ENCODE measurements at places on chromosomes 7 and 10.
A peak's percentile ranks its signal among the peaks of the same experiment; 100 is the strongest.

DNA sequence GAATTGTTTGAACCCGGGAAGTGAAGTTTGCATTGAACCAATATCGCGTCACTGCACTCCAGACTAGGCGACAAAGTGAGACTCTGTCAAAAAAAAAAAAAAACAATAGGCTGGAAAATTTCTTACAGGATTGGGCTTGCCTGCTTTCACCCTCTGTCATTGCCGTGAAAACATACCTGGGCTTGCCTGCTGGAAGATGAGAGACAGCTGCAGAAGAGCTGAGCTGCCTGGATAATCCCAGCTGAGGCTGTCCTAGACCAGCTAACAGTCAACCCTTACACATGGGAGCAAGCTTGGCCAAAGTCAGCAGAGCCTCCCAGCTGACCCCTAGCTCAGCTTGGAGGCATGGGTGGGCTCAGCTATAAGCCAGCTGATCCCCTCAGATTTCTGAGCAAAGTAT lies 306.2 kb downstream of the CCSER2 start:
- no peak for DNase-seq

- DNase-seq, result no peak
Measured at GRCh38 chr10:77267703-77268675, 369.6 kb downstream of the KCNMA1 start.

DNA sequence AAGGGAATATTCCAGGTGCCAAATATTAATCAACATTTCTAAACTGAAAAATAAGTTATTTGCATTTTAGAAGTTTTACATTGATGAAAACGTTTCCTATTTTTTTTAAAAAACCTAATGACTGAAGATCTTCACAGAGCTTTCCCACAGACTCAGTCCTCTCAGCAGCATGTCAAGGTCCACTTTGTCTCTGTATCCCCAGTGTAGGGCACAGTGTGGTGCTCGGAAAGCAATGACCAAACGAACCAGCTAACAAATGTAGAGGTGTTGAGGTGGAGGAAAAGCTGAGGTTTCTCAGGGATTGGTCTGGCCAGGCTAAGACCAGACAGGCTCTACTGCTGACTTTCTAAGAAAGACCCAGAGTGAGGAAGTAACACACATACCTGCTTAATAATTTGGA lies 202.2 kb upstream of the CDCA7L start:
- no peak for DNase-seq

DNA sequence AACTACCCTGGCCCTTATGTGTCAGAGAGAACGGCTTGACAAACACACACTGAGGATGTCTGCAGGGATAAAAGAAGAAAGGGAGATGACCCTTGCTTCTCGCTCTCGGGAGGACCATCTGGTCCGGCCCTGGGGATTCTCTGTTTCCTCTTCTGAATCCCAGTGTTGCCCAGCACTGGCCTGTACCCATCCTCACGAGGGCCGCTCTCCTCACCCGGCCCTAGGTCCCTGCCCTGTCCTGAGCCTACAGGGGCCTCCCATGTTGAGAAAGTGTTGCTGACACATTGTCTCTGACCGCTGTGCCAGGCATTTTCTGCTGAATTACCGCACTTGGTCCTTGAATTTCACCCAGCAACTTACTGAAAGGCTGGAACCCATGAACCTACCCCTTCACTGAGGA lies 171.9 kb upstream of the LANCL2 start:
- DNase-seq, result no peak

- no peak for DNase-seq
Measured at GRCh38 chr7:149846436-149847046, 8.4 kb downstream of the ZNF862 start.

DNA sequence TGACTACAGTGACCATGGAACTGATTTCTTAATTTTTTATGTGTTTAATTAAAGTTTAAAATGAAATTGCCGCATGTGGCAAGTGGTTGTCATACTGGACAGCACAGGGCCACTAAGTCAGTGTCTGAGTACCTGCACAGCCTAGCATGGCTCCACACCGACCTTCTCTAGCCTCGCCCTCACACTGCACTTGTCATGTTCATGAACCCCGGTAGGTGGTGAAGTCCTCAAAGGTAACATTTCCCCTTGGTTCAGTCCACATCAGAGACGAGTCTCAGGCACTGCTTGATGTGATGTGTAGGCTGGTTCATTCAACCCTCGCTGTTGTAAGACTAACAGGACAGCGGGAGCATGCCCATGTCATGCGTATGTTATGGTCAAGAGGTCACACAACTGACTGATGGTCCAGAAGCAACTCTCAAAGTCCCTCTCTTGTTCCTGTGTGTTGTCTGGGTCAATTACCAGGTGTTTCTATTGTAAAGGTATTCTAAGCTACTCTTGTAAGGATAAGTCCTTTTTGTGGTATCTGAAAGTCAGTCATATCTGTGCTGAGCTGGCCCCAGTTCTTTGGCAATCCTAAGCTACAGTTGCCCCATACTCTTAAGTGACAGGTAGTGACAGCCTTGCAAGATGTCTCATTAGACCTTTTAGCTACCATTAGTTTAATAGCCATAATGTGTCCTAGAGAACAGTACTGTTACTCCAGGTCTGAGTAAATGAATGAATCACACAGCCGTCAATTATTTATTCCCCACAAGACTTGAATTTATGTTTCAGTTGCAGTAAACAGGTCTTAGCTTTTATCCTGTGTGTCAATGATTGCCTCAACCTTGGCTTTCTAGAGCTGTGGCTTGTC lies 32.9 kb upstream of the ZC3HAV1L start:
- no peak for DNase-seq

DNA sequence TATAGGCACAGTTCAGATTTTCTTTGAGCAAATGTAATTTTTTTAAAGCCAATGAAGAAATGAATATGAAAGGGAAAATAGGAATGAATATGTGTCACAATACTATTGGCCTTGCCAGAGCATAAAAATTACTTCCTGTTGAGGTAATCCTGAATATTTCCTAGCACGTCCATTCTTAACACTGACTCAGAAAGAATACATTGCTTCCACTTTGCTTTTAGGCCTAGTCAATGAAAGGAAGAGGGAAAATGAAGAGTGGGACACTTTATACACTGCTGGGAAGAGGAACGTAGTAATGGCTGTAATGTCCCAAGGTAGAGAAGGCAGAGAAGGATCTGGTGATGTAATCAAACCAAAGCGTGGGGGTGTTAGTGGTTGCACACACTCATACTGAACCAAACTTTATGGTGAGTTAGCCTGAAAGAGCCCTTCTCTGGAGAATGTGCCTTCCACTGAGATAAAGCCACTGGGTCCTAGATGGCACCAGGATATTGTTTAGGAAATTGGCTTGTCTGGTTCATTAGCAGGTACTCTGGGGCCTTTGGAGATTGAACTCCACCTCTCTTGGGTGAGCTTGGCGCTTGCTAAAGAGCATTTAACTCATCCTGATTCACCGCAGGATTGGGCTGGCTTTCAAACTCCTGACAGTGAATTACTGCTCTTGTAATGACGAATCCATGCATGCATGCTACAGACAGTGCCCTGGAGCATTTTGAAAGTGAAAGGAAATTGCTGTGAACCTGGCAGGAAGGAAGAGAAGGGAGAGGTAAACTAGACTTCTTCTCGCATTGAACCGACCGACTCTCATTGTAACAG lies 254.9 kb downstream of the KIAA1217 start:
- peak; percentile 64 for DNase-seq

DNA sequence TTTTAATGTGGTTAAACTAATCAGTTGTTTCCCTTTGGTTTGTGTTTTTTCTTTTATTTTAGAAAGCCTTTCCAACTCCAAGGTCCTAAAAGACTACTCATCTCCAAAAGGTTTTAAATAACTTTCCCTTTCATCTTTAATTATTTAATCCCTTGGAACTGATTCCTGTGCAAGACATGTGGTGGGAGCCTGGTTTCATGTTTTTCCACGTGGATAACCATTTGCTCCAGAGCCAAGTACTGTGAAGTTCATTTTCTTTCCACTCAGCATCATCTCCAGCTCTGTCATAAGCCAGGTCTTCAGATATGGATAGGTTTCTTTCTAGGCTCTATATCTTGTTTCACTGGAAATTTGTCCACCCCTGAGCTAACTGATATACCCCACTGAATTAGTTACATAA lies 16.7 kb downstream of the PPP1R3C start:
- no peak for DNase-seq

GRCh38 chr7:50309721-50310120 lies 5.2 kb downstream of the IKZF1 start:
- no peak for DNase-seq

DNA sequence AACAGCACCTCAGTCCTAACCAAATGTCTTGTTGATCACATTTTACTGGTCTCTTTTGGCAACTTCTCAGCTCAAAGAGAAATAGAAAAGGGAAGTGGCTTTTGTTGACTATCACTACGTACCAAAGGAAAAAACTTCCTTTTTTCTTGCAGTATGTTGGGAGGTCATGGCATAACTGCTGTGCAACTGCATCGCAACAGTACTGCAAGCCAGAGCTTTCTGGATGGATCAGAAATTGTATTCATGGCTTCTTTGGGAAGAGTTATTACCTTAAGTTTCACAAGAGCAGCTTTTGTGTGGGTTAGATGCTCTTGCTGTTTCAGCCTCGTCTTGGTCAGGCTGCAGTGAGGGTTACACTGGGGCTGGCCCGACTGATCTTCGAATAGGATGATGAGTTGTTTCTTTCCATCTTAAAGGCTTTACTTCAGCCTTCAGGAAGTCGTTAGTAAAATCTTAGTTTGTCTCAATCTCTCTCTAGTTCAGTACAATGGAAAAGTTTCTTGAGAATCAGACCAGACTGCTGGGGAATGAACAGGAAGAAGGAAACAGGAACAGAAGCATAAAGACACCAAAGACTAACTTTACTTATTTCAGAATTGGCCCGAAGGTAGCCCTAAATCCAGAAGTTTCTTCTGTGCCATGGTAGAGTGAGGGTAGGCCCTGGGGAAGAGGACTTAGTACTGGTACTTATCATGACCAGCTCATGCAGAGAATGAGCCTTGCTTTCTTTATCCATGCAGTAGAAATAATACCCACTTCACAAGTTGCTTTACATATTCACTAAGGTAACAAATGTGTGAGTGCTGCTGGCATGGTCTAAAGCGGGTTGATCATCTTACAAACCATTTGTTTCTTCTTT lies 153.6 kb downstream of the CELF2 start:
- DNase-seq, result no peak

DNA sequence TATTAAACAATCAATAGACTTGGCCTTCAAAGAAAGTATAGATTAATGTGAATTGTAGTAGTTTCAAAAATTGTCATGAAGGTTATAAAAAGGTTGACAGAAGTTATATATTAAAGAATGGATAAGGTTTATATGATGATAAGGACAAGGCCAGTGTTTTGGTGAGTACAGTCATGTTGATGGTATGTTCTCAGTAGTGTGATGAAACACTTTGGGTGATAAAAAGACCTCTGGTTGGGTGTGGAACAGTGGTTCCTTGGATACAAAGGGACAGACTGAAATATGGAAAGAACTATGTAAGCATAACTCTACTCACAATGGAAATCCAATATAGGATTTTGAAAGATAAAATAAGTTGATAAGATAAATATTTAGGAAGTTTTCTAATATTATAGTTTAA lies 866.3 kb downstream of the ANKRD7 start:
- no peak for DNase-seq

DNA sequence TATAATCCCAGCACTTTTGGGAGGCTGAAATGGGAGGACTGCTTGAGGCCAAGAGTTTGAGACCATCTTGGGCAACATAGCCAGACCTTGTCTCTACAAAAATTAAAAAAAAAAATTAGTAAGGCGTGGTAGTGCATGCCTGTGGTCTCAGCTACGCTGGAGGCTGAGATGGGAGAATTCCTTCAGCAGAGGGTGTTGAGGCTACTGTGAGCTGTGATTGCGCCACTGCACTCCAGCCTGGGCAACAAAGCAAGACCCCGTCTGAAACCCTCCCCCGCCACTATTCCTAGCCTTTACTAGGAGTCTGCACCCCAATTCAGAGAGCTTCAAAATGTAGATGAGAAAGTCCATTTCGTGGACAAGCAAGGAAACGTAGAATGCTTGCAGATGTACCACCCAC lies 95.2 kb downstream of the PRPF18 start:
- DNase-seq, result no peak

DNA sequence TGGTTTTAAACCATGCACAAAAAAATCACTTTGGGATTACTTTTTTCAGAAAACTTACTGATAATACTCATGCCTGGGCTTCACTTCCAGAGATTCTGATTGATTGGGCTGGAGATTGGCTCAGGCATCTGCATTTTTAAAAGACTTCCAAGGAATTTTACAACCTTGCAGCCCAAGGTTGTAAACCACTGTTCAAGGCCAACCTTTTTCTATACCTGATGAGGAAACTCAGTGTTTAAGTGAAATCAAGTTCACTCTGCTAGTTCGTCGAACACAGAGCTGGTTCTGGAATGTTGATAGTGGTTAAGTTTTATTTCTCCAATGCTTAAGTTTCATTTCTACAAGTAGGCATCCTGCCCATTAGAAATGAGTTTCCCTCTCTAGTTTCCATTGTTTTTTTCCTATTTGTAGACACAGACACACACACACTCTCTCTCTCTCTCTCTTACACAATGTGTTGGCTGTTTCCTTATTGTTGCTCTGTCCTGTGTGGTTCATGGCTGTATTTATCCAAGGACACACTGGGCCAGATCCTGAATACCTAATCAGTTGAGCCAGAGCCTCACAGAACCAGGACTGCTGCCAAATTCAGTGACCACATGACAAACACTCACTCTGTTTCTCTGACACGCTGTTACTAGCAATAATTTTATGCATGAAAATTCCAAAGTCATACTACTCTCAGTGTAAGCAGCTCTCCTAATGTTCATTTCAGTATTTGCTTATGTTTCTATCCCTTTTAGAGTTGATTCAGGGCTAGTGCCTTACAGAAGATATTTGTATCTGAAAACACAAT lies 3.7 kb upstream of the IFIT1B start:
- peak; percentile 28 for DNase-seq

DNA sequence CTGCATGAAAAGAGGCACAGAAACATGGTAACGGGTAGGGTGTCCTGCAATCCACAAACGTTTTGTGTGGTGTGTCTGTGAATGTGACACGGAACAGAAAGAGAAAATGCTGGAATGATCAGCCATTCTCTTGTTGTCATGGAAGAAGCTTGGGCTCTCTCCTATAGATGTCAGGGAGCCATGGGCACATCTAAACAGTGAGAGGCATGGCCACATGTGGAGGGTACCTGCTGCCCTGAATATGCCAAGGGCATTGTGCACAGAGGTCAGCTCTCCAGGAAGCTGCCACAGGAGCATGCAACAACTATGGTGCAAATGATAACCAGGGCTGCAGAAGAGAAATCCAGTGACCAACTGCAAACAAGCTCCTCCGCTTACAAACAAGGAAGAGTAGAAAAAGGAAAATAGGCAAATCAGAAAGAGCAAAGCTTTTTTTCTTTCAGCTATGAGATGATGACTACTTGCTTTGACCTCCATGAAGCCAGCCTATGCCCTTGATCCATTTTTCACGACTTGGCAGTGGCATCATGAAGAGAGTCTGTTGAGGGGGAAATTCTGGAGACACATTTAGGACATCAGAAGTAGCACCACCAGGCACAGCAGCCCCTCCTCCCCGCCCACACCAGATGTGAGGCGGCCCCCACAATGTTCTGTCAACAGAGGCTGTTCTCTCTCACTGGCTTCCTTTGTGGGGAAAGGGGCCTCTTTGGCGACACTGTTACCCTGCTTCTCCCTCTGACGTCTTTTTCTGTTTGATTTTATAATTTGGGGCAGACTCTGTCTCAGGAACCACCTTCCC lies 4.8 kb upstream of the PDE1C start:
- no peak for DNase-seq

All from T1000 (cell line).